ENCODE measurements at places on chromosomes 4 and X.

- DNase-seq = peak; percentile 12
These were observed 16.9 kb upstream of the ANOS1 start for GRCh38 chrX:8748855-8749254.

DNA sequence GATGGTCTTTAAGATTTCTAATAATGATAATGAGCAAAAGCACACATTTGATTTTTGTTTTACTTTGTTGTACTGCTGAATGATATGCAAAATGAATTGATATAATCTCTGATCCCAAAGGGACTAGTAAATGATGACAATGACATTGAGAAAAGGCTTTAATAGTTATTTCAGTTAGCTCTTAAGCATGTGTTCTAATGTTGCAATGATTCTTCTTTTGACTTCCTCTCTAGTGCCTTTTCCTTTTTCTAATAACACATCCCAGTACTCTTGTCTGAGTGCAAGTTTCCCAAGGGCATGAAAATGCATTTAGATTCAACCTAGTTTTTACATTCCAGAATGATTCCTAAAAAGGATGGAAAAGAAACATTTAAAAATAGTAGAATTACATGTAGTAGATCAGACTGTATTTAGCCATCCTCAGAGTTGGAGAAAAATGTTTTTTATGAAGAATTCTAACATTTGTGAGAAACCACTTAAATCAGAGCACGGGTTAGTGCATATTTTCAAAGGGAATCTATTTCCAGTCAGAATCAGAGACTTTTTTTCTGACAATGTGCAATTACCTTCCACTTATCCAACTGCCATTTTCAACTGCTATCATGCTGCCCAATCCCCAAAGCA is 508.8 kb downstream of the C4orf33 start:
- DNase-seq = no peak

- no peak for DNase-seq
These were observed 52.5 kb downstream of the SORCS2 start for GRCh38 chr4:7244751-7245320.

- DNase-seq = no peak
These were observed 12.1 kb downstream of the ACSL4 start for GRCh38 chrX:109720947-109721346.

- DNase-seq = no peak
These were observed 676.8 kb downstream of the RAPGEF2 start for GRCh38 chr4:159779716-159780115.

DNA sequence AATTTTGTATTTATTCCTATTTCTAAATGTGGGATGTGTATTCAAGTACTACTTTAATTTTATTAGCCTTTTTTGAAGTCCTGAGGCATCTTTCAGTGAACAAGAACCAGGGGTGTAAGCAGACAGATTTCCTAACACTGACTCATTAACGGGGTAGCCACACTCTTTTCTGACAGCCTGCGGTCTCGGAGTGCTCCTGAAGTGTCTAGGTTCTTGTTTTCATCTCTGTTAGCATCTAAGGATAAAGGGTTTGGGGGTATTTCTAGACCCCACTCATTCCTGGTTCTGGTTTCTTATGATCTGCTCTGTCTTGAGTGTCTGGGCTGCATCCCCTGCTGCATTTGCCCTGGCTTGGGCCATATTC is 71.9 kb downstream of the GC start:
- no peak for DNase-seq

DNA sequence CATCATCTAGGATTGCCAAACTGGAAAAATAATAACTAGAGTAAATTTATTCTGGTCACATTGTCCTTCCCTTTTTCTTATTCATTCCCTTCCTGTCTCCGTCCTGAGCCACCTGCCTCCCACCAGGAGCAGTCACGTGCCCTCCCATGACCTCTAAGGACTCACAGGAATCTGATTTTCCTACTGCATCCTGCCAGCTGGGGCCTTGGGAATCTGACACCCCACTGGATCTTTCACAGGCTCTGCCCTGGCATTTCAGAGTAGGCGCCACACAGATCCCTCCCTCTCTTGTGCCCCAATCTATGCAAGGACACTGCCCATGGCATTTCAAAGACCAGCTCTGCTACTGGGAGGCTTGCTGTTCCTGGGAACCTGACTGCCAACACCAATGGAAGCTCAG is 520.5 kb downstream of the PPARGC1A start:
- no peak for DNase-seq

GRCh38 chrX:132400706-132401105 is 88.1 kb downstream of the MBNL3 start:
- no peak for DNase-seq

GRCh38 chrX:155334486-155335336 is at the start of gene CLIC2:
CLIC2 (minus strand) TSS chrX:155334614; CDS start chrX:155334427, 187 bp downstream.
- peak; percentile 32 for DNase-seq

GRCh38 chr4:79662651-79663050 is 254.6 kb upstream of the GK2 start:
- DNase-seq = no peak

DNA sequence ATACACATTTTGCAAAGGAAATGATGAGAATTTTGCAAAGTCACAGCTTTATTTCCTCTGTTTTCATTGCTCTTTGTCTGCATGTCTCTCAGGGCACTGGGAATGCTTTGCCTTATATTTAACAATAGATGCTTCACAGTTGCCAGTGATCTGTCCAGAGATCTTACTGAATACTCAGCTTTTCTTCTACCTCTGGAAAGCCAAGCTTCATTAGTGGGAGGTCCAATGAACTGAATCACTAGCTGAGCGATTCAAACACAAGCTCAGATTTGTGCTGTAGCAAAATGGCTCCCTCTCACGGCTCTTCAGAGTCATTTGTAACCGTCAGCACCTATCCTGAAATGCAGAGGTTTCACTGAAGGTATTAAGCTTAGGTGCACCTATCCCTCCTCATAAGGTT is 138.9 kb downstream of the DCLK2 start:
- peak; percentile 52 for DNase-seq

GRCh38 chrX:11412715-11413623 is 119.8 kb downstream of the AMELX start:
- no peak for DNase-seq

DNA sequence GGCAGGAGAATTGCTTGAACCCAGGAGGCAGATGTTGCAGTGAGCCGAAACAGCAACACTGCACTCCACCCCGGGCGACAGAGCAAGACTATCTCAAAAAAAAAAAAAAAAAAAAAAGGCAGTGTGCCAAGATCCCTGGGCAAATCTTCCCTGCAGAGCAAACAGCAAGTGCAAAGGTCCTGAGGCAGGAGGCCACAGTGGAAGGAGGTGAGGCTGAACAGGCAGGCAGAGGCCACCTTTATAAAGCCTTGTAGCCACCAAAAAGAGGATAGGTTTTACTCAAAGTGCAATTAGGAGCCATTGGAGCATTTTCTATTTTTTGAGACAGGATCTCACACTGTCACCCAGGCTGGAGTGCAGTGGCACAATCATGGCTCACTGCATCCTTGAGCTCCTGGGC is 45.1 kb upstream of the TLR2 start:
- no peak for DNase-seq

DNA sequence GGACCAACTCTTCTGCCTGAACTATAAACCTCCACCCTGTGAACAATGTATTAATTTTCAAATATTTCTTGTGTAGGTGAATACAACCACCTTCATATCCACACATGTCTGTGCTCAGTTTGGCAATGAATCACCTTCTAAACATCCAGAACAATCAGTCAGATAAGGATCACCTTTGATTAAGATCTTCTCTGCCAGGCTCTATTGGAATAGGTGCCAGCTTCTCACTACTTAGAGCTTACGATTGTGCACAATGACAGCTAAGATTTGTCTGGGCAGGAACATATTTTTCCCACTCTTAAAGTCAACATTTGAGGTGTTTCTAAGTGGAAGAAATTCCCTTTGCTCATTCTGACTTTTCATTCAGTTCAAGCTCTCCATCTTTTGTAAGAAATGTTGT is 237.2 kb downstream of the IL1RAPL2 start:
- DNase-seq = no peak

- no peak for DNase-seq
These were observed 58.4 kb upstream of the COX18 start for GRCh38 chr4:73127839-73128453.

DNA sequence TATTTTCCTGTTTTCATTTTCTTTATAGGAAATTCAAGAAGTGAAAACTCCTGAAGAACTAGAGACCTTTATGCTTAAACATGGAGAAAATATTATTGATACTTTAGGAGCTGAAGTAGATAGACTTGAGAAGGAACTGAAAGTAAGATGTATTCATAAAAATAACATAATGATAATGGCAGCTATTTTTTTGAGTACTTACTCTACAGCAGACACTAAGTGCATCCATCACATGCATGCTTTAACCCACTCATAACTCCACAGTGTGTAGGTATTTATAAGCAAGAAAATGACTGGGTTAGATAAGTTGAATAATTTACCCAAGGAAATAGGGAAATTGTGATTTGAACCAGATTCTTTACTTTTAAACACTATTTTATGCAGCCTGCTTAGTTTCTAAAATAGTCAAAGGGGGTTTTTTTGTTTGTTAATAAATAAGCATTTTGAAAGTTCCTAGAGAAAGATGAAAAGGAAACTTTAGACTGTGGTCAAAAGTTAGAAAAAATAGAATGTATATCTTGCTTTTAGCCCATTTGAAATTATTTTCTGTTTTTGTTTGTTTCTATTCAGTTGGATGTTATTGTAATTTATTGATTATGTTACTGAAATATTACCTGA is 74.2 kb downstream of the BEND4 start:
- no peak for DNase-seq

GRCh38 chr4:77905651-77906263 is 43.1 kb downstream of the MRPL1 start:
- DNase-seq = no peak

GRCh38 chr4:7183161-7183560 is 9.2 kb upstream of the SORCS2 start:
- no peak for DNase-seq

- DNase-seq = no peak
These were observed 142.3 kb downstream of the PDGFC start for GRCh38 chr4:156829201-156829873.

DNA sequence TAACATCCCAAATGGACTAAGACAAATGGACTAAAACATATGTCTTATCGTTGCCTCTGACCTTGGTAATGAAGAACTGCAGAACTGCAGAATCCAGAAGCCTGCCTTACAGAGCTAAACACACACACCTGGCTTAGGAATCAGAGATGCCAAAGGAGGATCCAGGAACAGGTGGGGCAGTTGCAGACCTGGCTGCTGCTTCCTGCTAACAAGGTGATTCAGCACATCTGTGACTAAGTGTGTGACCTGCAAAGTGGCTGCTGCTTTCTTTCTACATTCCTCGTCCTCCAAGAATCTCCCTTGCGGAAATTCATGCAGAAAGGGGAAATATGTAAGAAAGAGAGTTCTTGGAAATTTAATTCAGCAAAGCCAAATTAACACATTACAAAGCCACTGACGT is 96.8 kb upstream of the NLGN4X start:
- no peak for DNase-seq

GRCh38 chr4:64911846-64912245 is 502.6 kb upstream of the TECRL start:
- no peak for DNase-seq

GRCh38 chr4:120055162-120055561 is 11.5 kb downstream of the MAD2L1 start:
- DNase-seq = no peak

GRCh38 chr4:40180356-40180755 is 16.5 kb upstream of the RHOH start:
- peak; percentile 26 for DNase-seq

DNA sequence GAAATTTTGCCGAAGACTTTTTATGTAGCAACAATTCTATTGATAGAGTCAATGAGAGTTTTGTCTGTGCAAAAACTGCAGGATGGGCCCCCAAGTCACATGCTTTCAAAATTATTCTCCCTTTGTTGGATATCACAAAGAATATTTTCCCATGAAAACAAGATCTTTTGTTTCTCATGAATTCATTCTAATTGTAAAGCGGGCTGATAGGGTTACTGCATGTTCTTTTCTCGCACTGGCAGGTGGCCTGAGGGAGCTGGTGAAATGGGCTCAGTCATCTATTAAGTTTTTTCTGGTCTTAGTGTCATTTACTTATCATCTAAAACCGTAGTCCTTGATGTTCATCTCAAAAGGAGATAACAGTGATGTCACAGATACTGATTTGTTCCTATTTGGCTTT is 44.2 kb downstream of the MID1IP1 start:
- DNase-seq = no peak

DNA sequence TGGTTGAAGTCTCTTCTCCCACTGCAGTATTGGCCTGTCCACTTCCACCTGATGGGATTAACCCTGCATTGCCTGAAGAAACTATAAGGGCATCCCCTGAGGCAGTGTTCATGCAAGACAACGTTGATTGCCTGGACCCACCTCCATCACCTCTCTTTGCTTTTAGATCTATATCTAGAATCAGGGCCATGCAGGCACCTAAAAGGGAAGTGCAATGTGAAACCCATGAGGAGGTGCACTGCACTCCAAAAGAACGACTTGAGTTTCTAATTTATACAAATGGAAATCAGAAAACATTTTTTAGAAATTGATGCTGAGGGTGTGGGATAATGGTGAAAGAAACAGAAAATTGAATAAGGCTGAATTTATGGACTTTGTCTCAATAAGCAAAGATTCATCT is 694.4 kb downstream of the TRAM1L1 start:
- no peak for DNase-seq

GRCh38 chr4:19729886-19730651 is 521.6 kb upstream of the SLIT2 start:
- DNase-seq = no peak

DNA sequence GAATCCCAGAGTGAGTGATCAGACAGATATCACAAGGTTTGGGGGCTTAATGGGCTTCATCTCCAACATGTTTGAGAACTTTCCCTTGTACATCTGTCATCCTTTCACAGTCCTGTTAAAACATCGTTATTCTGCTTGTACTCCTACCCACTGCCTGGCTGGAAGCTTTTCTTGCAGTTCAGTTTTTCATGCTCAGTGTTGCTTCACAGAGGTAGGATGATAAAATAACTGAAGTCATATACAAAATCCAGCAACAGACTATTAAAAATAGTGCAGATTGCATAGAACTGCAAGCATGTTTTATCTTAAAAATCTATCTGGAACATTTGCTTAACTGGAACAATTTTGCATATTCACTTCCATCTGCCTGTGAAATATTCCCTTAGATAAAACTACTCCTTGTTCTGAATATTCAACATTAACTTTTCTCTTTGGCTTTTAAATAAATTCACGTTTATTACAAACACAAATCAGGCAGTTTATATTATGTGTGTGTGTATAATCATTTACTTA is 579.6 kb upstream of the IGFBP7 start:
- no peak for DNase-seq

- DNase-seq = peak; percentile 57
These were observed 1.6 kb downstream of the LONRF3 start for GRCh38 chrX:118975831-118976598.

DNA sequence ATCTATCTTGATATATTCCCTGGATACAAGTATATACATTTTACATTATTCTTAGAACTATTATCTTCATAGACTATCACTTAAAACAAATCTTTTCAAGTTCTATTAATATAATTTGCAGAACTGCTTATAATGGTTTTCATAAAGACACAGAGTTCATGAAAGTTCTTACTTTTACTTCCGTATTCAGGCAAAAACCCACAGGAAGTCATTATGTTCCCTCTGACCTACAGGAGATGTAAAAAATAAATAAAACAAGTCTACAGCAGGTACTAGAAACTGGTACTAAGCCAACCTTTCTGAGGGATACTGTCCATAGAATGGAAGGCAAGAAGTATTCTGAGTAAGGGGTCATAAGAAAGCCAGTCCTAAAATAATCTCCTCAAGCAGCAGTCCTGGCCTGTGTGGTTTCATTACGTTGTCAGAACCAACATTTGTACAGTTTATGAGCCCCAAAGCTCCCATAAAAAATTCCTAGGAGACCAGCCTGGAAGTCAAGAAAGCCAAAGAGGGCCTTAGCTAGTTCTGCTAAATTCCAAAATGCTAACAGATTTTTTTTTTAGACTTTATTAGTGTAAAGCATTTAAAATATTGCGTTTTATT is 68.6 kb downstream of the CAMK2D start:
- no peak for DNase-seq

All from NCI-H460 (cell line).